Cortex of kidney (tissue), 1 donor: ENCODE measurements at places on chromosomes 13 and 19.

GRCh38 chr19:10691178-10691881 is 9.9 kb upstream of the QTRT1 start:
- no peak for DNase-seq

GRCh38 chr13:110306340-110306959 is 507 bp downstream of the COL4A1 start:
- no peak for DNase-seq

GRCh38 chr13:110883542-110883941 is 31.3 kb downstream of the ANKRD10 start:
- DNase-seq: no peak

- DNase-seq: no peak
Observed at GRCh38 chr13:20383058-20383457, 142.6 kb downstream of the CRYL1 start.

GRCh38 chr13:96172066-96172465 is 82.2 kb downstream of the HS6ST3 start:
- DNase-seq: no peak

DNA sequence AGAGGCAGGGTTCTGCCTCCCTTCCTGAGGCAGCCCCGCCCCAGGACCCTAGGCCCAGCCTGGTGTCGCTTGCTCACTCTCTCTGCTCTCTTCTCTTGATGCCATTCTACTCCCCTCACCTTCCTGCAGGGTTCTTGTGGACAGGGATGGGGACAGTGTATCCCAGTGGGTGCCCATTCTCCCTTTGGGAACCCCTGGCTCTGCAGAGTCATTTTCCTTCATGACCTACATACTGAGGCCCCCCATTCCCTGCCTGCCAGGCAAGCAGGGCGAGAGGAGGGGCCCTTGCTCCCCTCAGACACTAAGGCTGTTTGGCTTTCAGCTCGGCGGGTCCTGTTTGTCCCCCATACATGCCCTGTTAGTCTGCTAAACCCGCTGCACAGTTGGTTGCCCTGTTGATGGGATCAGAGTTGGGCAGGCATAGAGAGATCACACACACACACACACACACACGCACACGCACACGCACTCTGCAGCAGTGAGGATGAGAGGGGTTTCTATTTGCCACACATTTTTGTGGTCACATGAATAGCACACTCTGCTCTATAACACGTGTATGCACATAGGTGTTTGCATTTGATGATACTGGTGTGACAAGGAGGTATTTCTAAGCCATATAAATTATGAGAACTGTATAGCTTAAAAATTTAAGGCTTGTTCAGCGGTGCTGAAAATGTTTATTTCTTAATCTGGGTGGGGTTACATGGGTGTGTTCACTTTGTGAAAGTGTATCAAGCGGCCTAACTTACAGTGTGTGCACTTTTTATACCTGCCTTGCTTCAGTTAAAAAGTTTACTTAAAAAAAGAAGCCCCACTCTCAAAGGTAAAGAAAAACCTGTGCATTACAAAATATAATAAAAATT is 20.3 kb downstream of the NFIX start:
- DNase-seq: no peak
